ENCODE measurements at places on chromosomes 6 and 20.
A peak's percentile ranks its signal among the peaks of the same experiment; 100 is the strongest.

- DNase-seq, result no peak
Measured at GRCh38 chr6:93790981-93791380, 371.6 kb upstream of the EPHA7 start.

DNA sequence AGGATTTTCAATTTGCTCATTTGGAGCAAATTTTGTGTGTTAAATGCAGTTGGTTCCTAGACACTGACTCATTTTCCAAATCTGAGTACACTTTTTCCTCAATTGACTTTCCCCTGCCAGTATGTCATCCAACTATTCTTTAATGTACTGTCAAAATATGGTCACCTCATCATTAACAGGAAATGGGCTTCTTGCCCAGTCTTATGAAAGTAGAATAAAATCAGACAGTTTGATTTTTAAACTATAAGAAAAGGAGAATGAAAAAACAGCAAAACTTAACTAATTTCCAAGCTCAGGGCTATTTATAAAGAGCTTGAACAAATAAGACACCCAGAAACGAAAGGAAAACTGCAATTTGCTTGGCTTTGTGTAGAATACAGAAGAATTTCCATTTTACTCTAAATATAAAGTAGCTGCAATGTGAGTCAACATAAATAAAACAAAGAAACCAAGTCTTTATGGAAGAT is 43.7 kb upstream of the RAB23 start:
- no peak for DNase-seq

GRCh38 chr20:63102721-63103375 is 96.1 kb upstream of the BHLHE23 start:
- DNase-seq, result peak; percentile 7

GRCh38 chr6:33885132-33886057 is 81.6 kb upstream of the MLN start:
- no peak for DNase-seq
